ENCODE measurements at places on chromosomes 5 and 9.

GRCh38 chr5:100472091-100472490 is 63.1 kb upstream of the FAM174A start:
- DNase-seq: no peak

DNA sequence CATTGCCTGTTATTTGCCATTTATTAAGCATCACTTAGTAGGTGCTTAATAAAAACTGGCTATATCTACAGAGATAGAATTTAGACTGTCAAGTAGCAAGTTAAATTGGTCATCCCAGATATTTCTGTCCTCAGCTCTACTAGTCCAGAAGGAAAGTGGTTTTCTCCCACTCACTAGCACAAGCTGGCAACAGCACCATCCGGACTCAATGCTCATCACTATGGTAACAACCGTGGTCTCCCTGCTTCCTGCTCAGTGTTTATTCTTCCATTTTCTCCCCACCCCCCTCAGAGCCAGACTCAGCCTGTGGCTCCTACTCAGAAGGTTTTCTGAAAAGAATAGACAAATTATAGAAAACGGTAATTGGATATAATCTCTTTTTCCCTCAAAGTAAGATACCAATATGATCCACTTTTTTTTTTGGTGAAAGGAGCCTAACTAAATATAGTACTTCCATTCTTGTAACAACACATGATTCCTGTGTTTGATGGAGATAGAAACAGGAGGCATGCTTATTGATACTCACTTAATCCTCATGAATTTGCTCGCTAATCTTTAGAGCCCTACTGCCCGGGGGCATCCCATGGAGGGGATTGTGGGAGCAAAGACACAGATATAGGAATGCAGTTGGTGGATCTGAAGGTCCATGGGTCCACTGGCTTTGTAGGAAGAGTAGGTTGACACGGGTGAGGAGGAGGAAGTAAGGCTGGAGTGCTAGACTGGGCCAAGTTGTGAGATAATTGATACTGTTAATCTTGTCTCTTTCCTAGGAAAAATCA is 191.4 kb downstream of the MAN2A1 start:
- DNase-seq: no peak

DNA sequence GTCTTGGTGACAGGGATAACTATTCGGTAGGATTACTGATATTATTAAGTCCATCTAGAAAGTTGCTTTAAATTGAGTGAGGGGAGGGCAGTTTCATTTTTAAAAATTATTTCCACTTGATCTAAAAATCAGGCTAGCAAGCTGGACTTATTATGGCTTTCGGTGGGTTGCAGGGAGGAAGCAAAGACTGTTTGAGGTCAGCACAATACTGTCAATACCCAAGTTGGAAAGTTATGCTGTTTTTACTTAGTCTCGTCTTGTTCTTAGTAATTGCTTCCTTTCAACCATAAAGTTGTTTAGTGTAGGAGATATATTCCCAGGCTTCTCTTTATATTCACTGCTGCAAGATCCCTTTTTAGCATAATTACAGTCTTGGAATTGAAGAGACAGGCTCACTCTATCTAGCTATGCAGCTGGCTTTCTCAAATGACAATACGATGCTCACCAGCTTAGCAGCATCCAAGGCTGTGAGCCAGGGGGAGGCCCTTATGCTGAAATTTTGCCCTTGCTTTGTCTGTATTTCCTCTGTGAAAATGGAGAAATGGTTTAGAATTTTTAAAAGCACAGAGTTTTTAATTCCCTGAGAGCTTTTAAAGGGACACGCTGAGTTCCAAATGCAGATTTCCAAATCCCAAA is 68.2 kb upstream of the APC start:
- DNase-seq: no peak

- no peak for DNase-seq
These were observed 32.4 kb upstream of the WDR5 start for GRCh38 chr9:134103391-134103998.

- DNase-seq: no peak
These were observed 18.1 kb downstream of the C9orf50 start for GRCh38 chr9:129602598-129603415.

- DNase-seq: peak; percentile 32
These were observed 12.6 kb downstream of the MGAT1 start for GRCh38 chr5:180790020-180790419.

DNA sequence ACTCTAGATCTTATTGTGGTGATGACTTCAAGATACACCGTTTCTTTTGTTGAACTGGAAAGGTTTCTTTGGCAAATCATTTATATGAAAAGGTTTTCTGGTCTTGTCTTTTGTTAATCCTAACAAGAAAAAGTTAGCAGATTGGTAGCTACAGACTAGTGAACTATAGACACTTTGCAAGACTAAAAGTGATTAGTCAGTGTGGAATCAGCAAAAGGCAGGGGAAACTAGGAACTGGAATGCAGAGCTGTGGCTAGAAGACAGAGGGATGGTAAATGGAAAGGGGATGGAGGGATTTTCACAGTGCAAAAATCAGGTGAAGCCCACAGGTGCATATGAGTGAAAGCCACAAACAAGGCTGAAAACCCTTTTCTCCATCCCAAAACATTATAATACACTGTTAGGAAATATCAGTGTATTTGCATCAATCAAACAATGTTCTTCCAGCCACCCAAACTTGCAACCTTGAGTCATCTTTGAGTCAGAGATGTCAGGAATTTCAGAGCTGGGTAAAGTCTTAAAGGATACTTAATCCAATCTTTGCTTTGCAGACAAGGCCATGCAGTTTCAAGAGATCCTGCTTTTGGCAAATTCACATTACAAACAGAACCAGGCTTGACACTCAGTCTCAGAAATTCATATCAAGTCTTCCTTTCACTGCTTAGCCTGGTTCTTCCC is 52.7 kb downstream of the PLK2 start:
- no peak for DNase-seq

All from BE2C (cell line).